Adrenal gland (tissue), 19 donors: ENCODE measurements at places on chromosomes 7 and 10. TPM values are rescaled to one million over a fixed set of nuclear protein-coding genes. Genes with fewer than 3 reads are reported as not detected.

DNA sequence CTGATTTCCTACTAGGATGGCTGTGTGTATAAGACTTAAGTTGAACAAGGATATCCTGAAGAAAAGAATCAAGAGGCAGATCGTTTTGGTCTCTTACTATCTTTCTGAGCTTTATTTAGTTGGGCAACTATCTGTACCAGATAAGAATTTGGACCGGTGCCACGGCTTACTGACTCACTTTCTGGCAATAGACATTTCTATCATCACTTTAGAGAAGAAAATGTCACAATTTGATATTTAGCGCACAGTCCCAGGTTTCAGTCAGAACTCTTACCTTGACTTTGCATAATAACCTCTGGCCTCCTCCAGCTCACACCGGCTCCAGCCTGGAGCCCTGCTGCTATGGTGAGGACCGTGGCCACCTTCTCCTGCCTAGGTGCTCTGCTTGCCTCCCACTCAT, 218.2 kb upstream of the MDFIC start:
- peak; percentile 88 for DNase-seq

GRCh38 chr10:84478151-84478550, 149.8 kb downstream of the CCSER2 start:
- no peak for DNase-seq

The FAM237B gene
- polyA plus RNA-seq = not detected

The RAB19 gene
- polyA plus RNA-seq = not detected

DNA sequence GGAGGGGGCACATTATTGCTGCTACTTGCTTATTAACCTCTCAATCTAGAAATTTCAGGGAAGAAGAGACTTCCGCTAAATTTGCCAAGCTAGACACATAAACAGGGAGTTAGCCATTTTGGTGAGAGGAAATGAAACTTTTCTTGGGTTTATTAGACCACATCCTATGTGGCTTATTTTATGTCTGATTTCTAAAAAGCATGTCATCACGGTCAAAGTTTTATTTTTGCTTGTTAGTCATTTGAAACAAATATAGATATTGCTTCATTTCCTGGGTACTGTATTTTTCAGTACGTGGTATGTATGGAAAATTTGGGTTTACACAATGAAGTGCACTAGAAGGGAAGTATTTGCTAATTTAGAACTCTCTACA, 144.1 kb downstream of the TCF7L2 start:
- DNase-seq = no peak

GRCh38 chr10:103723557-103723956, 131.8 kb downstream of the SH3PXD2A start:
- DNase-seq = no peak

GRCh38 chr7:86130268-86130667, 513.4 kb upstream of the GRM3 start:
- no peak for DNase-seq

DNA sequence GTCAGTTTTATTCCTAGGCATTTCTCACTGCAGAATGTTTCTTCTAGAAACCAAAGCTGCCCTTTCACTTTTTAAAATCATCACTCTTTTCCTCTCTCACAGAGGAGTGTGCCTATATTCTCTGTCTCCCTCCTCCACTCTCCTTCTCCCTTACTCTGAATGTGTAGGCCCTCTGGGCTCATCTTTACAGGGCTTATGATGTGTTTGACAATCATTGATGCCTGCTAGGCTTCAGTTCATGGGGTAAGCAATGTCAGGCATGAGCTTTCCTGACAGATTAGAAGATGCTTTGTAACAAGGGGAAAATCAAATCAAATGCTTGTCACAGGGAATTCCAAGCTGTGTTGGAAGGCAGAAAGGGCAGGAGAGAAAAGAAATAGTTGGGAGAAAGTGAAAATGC, 742.9 kb downstream of the SORCS3 start:
- no peak for DNase-seq

- DNase-seq = no peak
Observed at GRCh38 chr7:106723398-106723797, 62.4 kb upstream of the CCDC71L start.

The GHRHR gene
- 0.68 TPM for polyA plus RNA-seq

GRCh38 chr10:49144058-49144720, 10.4 kb upstream of the FAM170B start:
- DNase-seq = no peak

- DNase-seq = no peak
Observed at GRCh38 chr7:69804962-69805361, 206.7 kb downstream of the AUTS2 start.

DNA sequence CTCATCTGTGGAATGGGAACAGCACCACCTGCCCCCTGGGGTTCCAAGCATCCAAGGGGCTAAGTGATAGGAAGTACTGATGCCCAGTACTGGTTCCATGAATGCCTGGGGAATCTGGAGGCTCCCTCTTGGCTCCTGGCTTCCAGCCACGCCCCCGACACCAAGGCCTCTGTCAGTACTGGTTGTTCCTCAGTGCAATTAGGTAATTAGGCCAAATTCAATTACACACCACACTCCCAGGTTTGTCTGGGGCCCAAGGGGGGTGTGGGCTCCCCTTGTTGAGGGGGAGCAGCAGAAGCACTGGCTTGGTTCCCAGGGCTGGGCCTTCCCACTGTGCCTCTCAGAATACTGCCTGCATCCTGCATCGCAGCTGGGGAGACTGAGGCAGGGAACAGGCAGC, 114.4 kb upstream of the PPIF start:
- DNase-seq = no peak

The MYPN gene
- polyA plus RNA-seq = 0.79 TPM

The VWDE gene
- polyA plus RNA-seq = 1.4 TPM

The ADGRA1 gene
- 2.2 TPM for polyA plus RNA-seq

The SEMA3C gene
- polyA plus RNA-seq = 2.4 TPM

DNA sequence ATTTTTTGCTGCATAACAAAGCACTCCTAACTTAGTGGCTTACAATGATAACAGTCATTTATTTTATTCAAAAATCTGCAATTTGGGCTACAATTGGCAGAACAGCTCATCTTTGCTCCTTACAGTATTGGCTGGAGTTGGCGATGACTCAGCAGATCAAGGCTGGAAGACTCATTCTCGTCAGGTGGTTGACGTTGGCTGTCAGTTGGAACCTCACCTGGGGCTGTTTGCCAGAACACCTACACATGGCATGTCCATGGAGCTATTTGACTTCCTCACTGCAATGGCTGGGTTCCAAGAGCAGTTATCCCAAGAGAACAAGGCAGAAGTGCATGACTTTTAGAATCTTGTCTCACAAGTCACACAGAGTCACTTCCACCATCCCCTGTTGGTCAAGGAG, 75.1 kb downstream of the NOD1 start:
- DNase-seq = peak; percentile 34

The PRTFDC1 gene
- 24.4 TPM for polyA plus RNA-seq

The SEMA3E gene
- polyA plus RNA-seq = 0.09 TPM

DNA sequence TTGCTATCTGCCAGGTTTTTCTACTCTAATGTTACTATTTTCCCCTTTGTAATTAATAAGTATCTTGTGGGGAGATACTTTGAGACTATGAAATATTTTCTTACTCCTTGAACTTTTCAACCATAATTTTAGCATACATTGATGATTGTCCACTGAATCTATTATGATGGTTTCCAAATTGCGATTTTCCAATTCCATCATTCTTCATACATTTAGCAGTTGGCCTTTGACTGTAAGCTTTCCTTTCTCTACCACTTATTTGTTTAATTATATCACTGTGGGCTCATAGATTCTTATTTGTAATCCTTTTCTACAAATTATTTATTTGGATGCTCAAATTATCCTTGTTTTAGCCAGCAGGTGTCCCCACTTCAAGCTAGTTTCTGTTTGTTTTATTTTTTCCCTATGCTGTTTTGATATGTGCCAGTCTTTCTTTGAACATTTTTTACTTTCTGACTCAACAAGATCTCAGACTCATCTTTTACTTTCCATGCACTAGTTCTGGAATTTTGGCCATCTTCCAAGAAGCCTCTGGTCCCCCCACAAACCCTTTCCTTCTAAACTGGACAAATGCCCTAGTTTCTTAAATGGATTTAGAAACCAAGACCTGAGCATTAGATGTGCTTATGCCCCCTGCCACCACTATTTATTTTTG, 11.4 kb upstream of the MRPS16 start:
- DNase-seq = no peak

DNA sequence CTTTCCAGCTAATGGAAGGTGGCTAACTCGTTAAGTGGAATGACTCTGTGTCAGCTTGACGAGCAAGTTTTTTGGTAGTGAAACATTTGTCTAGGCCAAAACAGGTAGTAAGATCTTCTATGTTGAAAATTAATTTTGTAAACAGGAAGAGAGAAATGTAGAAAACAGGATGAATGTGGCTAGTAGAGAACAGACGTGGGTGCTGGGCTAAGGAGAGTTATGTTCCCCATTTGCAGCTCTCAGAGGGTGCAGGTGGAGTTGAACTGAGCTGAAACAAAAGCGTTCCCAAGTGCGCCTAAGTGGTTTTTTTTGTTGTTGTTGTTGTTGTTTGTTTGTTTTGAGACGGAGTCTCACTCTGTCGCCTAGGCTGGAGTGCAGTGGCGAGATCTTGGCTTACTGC, 59.5 kb upstream of the SRPK2 start:
- no peak for DNase-seq

GRCh38 chr7:41747961-41748360, 45.1 kb upstream of the INHBA start:
- DNase-seq = no peak

DNA sequence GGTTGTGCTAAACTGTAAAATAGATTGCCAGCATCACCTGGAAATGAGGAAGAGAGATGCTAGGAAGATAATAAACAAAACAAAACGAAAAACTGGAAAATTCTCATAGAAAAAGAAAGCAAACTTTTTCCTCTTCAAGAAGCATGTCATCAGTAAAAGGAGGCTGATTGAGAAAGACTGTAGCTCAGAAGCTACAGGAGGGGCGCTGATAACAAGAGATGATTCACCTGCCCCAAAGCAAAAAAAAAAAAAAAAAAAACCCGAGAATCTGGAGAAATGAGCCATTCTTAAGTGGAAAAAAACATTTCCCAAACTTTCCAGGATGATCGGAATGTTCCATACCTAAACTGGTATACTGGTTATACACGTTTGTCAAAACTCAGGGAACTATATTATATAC, 130.5 kb upstream of the C1QL3 start:
- DNase-seq = no peak

- DNase-seq = no peak
Observed at GRCh38 chr10:45422866-45423659, 49.0 kb downstream of the ALOX5 start.

- peak; percentile 76 for DNase-seq
Observed at GRCh38 chr10:91162050-91162494, 58.4 kb upstream of the PCGF5 start.

DNA sequence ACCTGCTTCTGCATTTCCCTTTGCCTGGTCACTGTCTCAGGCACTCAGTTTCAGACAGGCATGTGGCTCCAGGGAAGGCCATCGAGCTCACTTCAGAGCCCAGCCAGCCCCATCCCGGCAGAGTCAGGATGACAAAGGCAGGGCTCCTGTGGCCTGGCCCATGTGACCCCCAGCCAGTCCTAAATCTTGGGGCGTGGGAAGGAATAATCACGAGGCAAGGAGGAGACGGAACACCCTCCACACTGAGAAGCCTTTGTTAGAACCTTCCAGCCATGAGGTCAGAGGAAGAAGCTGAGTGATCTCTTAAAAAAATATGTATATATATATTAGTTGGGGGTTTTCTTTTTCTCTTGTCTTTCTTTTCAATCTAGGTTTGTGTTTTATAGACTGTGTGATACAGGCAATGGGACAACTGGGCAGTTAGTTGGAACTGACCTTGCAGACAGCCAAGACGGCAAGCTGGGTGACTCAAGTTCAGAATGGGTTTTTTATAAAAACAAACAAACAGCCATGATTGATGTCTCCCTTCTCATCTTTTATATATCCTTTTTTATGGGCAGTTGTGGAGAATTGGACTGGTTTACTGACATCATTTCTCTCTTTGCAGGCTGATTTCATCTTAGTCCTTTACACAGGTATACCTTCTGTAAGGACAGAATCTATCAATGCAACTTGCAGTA, 60.8 kb downstream of the CHN2 start:
- peak; percentile 59 for DNase-seq

The GPR15LG gene
- not detected for polyA plus RNA-seq

- no peak for DNase-seq
Observed at GRCh38 chr7:18210788-18211187, 183.1 kb upstream of the PRPS1L1 start.

DNA sequence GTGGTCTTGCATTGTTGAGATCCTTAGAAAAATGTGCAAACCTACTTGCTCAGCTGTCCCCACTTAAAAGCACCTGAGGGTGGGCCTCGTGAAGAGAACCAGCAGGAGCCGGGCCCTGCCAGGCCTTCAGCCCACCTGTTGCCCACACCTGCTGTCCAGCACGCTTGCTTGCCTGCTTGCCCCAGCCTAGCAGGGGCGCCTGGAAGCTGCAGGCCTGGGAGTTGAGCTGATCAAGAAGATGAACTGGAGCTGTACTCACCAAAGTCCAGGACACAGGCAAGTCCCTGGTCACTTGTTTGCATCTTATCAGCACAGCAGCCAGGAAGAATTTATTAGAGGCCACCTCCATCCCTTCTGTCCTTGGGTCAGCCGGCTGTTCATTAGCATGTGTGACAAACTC, 23.2 kb downstream of the CYP26A1 start:
- no peak for DNase-seq

DNA sequence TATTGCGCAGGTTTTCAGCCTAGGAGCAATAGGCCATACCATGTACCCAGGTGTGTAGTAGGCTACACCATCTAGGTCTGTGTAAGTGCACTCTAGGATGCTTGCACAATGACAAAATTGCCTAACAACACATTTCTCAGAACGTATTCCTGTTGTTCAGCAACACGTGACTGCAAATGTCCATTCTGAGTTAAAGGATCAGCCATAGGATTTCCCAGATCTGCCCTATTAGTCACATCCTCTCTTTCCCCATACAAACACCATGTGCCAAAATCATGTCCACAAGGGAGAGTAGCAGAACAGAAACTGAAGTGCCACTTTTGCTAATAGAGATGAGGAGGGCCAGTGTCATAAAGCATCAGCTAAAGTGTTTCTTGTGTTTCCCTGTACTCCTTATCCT, 42.6 kb upstream of the AMPH start:
- DNase-seq = no peak

The C10orf62 gene
- 0.26 TPM for polyA plus RNA-seq

The SRRM3 gene
- 140 TPM for polyA plus RNA-seq

GRCh38 chr7:69966766-69967591, 368.7 kb downstream of the AUTS2 start:
- peak; percentile 41 for DNase-seq

- no peak for DNase-seq
Observed at GRCh38 chr10:12196531-12197211, 683 bp downstream of the CDC123 start.

The SLC18A3 gene
- polyA plus RNA-seq = 0.16 TPM

- no peak for DNase-seq
Observed at GRCh38 chr7:126790763-126791162, 462.0 kb downstream of the GRM8 start.

DNA sequence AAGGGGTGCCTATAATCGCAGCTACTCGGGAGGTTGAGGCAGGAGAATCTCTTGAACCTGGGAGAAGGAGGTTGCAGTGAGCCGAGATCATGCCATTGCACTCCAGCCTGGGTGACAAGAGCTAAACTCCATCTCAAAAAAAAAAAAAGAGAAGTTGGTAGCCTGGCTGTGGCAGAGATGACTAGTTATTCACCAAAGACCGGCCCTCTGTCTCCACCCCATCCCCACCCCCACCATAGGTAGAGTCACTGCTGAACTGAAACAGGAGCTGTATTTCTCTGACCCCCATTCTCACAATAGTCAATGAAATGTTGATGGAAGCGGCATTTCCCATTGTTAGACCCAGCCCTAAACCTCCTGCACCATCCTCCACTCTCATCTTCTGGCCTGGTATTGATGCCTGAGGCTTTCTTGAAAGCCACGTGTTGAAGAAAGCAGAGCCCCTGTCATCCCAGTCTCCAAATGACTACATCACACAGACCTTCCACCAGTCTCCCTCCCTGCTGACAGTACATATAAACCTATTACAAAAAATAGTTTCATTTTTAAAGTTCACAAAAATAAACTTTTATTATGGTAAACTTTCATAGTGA, 9.4 kb upstream of the PIK3CG start:
- no peak for DNase-seq
